ENCODE measurements at places on chromosomes 5 and 9.

GRCh38 chr5:132768485-132768868 is 8.6 kb downstream of the SEPTIN8 start:
- no peak for DNase-seq

- no peak for DNase-seq
Measured at GRCh38 chr9:75939536-75940111, 49.2 kb downstream of the PCSK5 start.

DNA sequence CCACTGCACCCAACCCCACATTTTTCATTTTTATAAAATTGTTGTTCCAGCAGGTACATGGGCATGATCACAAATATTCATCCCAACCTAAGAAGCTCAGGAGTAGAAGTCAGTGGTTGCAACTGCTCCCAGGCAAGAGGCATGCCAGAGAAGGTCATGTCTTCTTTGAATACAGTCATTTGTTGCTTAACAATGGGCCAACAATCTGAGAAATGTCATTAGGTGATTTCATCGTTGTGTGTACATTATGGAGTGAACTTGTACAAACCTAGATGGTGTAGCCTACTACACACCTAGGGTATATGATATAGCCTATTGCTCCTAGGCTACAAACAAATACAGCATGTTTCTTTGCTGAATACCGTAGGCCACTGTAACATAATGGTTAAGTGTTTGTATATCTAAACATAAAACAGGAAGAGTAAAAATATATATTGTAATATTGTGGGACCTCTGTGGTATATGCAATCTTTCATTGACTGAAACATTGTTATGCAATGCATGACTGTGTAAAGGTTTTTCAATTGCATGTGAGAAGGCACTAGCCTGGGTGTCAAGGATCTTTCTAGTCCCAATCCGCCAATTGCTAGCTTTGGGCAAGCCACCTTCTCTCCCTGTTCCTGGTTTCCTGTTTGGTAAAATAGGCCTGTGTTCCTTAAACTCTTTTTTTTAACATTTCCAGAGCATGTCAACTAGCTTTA is 27.6 kb downstream of the ATP10B start:
- DNase-seq = no peak

DNA sequence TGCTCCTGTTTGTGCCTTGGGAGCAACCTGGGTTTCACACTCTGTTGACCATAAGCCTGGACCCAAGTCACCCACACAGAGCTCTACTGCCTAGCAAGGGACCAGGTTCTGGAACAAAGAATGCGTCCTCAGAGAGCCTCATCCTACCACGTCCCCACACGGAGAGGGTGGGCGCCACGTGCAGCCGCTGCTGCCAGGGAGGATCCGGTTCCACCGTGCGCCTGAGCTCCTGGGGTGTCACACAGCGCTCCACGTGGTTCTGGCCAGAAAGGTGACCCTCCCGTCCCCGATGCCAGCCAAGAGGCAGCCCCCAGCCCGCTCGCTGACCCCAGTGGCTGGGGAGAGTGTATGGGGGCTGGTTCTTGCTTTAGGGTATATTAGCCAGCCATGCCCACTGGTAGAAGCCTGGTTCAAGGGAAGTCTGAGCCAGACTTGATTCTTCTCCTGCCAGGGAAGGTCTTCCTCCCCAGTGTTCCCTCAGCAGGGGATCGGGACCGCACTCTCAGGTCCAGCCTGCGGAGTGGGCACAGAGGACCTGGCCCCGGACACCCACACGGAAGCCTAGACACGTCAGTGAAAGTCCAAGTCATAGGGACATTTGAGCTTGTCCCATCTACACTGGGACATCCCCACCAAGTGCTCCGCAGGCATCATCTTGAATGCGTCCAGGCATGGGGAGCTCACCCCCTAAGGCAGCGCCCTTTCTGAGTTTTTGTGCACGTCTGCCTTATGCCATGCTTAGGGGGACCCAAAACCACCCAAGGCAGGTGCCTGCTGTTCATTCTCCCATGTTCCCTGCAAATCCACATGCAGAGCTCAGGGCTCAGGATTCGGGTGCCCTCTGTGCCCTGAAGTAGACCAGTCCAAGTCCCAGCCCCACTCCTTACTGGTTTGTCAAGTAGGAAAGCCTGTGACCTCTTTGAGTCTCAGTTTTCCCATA is 2.4 kb downstream of the FCN1 start:
- no peak for DNase-seq
